Activated naive CD4-positive, alpha-beta T cell (primary cell): ENCODE measurements at places on chromosomes 16 and 17.

DNA sequence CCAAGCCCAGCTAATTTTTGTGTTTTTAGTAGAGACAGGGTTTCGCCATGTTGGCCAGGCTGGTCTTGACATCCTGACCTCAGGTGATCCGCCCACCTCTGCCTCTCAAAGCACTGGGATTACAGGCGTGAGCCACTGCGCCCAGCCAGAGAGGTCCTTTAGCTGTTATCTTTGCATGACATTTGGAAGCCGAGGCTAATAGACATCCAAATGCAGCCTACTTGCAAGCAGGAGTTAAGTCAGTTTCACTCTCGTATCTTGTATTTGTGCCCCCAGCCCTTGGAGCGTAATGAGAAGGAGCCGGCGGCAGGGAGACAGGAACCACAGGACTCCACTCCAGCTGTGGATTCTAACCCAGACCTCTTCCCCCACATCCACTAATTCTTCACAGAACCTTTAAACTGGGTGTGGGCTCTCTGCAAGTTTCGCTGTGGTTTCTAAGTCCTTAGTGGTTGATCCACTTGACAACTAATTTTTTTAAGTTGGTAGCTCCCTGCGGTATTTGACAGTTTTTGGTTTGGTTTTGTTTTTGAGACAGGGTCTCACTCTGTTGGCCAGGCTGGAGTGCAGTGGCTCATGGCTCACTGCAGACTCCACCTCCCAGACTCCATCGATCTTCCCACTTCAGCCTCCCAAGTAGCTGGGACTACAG, 3.1 kb upstream of the CYTH1 start:
- no peak for DNase-seq

- DNase-seq: no peak
Measured at GRCh38 chr16:60553090-60553757, 1483.0 kb downstream of the CDH8 start.

DNA sequence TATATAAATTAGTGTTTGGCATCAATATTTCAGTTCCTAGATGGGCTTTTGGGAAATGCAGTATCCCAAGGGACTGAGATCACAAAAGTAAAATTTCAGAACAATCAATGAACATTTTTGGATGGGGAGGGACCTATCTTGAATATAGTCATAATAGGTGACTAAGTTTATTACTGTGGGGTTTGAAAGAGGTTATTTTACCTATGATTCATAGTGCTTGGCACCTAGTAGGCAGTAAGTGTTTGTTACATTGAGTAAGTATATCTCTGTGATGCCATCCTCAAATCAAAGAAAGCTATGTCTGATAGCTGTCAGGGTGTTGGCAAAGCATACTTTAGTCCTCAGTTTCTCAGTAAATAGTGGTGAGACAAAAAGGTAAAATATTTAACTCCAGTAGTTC, 36.9 kb downstream of the ZNF207 start:
- DNase-seq: no peak

- no peak for DNase-seq
Measured at GRCh38 chr17:36136439-36136838, 32.8 kb downstream of the CCL4 start.

DNA sequence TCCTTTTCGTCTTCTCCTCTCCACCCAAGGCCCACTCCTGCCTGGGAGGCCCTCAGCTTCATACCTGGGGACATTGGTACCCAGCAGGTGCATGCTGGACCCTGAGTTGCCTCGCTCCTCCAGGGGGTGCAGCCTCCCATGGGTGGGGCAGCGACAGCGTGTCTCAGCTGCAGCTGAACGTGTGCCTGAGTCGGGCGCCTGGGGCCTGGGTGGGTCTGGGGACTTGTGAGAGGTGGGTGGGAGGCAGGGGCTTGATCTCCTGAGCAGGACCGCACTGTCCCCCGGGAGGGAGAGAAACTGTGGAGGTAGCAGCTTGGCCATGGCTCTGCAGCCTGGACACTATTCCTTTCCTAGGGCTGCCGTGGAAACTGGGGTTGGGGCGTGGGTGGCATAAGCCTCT, 24.8 kb upstream of the ENGASE start:
- DNase-seq: no peak

GRCh38 chr17:74149597-74150427, 53.7 kb upstream of the RPL38 start:
- no peak for DNase-seq

GRCh38 chr16:68200088-68200783, 35.7 kb downstream of the ESRP2 start:
- no peak for DNase-seq

DNA sequence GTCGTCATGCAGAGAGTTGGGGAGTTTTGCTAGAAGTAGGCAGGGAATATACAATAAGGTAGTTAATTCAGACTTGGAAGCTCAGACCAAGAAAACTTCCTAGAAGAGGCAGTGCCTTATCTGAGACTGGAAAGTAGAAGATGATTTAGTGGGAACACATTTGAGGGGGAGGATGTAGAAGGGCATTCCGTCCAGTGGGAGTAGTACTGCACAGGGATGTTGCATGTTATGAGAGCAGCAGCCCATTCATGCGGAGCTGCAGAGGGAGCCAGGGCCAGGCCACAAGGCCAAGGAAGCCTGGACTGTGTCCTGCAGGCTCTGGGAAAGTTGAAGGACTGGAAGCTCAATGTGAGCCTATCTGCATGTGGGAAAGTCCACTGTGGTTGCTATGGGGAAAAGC, 344.5 kb upstream of the EEF2KMT start:
- no peak for DNase-seq

DNA sequence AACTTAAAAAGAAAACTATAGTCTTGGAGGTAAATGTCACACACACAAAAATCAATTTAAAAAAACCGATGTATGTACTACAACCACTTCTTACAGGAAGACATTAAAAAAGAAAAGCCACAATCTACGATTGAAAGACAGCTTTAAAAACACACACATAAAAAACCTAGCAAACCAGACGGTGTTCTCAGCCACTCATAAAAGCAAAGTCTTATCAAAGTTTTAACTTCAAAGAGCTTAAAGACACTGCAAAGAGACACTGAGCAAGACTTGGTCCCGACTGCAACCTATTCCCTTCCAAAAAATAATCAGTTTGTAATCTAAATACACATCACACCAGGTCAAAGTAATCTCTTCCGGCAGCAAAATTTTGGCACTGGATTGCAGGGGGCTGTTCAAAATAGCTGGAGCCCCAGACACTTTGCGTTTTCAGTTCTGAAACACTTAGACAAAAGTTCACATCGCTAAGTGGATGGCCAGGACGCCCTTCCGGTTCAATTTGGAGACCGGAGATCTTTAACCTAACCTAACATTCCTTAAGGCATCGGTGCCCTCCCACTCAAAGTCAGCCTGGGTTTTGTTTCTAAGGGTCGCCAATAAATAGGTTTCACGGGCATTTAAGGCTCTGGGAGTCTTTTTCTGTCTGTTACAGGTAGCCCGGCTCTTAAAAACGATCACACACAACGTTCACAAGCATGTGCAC, 2.6 kb downstream of the ZCCHC14 start:
- no peak for DNase-seq

DNA sequence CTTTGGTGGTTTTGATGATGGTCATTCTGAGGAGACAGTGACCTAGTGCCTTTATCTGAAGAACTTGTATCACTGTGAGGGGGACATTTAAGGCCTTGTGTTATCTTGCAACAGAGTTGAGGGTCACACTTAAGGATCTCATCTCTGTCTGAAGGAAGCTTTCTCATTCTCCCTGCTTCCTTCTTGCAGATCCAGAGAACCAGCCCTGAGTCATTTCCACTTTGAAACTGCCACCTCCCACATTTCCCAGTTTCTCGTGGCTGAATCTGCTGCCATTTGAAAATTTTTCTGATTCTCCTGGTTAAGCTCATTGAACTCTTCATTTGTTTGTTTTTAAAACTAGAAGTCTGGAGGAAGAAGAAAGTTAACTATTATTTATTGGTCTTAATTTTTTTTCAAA, 190.2 kb upstream of the CDH11 start:
- no peak for DNase-seq

- no peak for DNase-seq
Measured at GRCh38 chr17:59676716-59677115, 30.5 kb downstream of the PTRH2 start.

DNA sequence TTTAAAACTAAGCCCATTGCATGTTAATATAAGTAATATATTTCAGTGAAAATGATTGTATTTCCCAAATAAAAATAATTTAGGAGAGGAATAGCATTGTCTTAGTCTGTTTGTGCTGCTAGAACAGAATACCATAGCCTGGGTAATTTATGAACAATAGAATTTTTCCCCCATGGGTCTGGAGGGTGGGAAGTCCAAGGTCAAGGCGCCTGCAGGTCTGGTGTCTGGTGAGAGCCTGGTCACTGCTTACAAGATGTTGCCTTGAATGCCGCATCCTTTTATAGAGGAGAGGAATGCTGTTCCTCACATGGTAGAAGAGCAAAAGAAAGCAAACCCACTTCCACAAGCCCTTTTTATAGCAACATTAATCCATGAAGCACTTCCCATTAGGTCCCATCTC, 161.3 kb upstream of the ZFHX3 start:
- no peak for DNase-seq

GRCh38 chr16:53971616-53972015, 267.7 kb downstream of the FTO start:
- DNase-seq: no peak

DNA sequence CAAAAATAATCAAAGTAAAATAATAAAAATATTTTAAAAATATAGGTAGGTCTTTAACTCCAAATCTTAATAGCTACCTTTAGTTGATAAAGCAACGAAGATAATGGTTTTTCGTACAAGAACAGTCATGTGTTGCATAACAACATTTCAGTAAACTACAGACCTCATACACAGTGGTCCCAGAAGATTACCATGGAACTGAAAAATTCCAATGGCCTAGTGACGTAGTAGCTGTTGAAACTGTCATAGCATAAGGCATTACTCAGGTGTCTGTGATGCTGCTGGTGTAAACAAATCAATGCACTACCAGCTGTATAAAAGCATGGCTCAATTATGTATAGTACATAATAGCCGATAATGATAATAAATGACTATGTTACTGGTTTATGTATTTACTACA, 43.9 kb downstream of the CREBBP start:
- DNase-seq: no peak
